Spleen (tissue), 13 donors: ENCODE measurements at places on chromosomes 5 and 9. TPM values are rescaled to one million over a fixed set of nuclear protein-coding genes. Genes with fewer than 3 reads are reported as not detected.

- peak; percentile 93 for DNase-seq
Measured at GRCh38 chr5:132386644-132387286, 17.3 kb downstream of the SLC22A5 start.

- no peak for DNase-seq
Measured at GRCh38 chr9:73183917-73184861, 32.5 kb downstream of the ANXA1 start.

GRCh38 chr5:24385070-24385469 lies 259.7 kb downstream of the CDH10 start:
- no peak for DNase-seq

GRCh38 chr5:1929108-1929991 lies 46.6 kb upstream of the IRX4 start:
- DNase-seq = no peak

GRCh38 chr9:38439291-38439915 lies 15.1 kb upstream of the IGFBPL1 start:
- no peak for DNase-seq

GRCh38 chr9:504921-505740 lies 290.5 kb downstream of the DOCK8 start:
- DNase-seq = peak; percentile 84

GRCh38 chr9:80874276-80874675 lies 815.1 kb downstream of the TLE1 start:
- DNase-seq = no peak

DNA sequence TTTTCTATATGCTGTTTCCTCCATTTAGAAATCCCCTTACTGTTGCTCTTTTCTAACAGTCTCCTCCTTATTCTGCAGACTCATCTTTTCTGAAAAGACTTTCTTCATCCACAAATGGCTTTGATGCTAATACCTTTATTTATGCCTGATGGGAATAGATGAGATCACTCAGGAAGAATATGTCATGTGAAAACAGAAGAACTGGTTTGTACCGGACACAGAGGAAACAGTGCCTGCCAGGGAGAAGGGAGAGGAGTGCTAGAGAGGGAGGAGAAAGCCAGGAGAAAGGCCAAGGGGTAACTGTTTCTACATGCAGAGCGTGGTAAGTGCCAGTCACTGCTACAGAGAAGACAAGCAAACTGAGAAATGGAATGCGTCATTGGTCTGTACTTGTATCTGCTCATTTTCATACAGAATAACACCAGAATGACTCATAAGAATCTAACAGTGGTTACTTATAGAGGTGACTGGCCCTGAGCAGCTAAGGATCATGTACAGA lies 45.9 kb upstream of the PJA2 start:
- DNase-seq = no peak

DNA sequence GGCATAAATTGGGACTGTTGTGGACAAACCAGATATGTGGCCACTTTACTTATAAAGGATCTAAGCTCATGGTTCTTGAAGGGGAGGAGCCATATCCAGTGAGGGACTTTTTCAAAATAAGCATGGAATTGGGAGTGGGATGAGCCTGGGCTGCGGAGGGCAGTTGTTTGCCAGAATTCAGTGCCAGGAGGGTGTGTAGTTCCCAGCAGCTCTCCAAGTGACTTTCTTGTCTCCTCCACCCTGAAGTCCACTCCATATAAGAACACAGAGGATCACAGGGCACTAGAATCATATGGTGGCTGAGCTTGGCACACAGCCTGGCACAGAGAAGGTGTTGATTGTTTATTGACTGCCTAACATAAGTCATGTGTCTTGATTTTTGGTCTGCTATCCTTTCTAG lies 121.1 kb downstream of the CAVIN4 start:
- DNase-seq = no peak

- peak; percentile 90 for DNase-seq
Measured at GRCh38 chr9:133112663-133113026, 8.4 kb downstream of the RALGDS start.

DNA sequence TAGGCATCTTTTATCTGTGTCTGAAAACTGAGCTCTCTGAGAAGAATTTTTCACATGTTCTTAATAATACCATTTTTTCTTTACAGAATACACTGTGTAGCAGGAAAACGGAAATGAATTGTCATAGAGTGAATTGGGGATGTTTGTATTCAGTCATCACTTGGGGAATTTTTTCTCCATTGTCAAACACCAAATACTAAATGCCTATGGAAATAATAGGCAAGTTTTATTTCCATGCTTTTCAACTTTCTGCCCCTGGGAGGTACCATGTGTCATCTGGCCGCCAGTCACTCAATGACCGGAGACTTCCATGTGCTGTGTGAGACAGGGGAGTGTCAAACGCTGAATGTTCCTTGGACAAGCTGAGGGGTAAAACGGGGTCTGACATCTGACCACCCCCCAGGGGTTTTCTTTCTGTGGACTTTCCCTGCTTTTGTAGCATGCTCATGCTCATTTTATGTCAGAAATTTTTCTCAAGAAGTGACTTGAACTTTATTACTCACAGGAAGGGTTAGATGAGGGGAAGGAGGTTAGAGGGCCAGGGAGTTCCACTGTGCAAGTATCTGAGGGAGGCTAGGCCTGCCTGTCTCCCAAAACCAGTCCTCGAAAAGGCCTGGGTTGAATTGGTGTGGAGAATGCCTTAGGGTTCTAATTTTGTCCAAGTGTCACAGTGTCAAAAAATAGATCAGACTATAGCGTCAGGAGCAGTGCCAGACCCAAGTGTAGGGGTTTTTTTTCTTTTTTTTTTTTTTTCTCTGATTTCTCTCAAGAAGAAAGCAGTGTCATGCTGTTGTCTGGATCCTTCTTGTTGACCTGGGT lies 438.6 kb downstream of the AGTPBP1 start:
- DNase-seq = no peak

GRCh38 chr5:156920861-156921431 lies 42.1 kb downstream of the TIMD4 start:
- DNase-seq = no peak

- no peak for DNase-seq
Measured at GRCh38 chr5:76547891-76548524, 75.2 kb downstream of the F2RL2 start.

DNA sequence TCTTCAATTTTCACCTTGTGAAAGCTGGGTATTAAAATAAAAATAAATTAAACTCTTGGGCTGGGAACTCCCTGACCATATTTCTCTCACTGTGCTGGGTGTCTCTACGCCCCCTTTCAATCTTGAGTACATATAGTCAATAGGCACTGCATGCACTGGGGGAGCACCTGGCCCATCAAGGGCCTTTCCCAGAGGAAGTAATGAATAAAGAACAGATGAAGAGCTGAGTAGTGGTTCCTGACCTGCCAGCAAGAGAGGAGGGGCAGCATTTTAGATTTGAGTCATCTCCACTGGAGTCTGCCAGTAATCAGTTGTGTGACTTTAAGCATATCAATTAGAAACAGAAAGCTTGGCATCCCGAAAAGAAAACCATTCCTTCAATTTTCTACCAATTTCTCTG lies 6.2 kb downstream of the MAPKAP1 start:
- no peak for DNase-seq

DNA sequence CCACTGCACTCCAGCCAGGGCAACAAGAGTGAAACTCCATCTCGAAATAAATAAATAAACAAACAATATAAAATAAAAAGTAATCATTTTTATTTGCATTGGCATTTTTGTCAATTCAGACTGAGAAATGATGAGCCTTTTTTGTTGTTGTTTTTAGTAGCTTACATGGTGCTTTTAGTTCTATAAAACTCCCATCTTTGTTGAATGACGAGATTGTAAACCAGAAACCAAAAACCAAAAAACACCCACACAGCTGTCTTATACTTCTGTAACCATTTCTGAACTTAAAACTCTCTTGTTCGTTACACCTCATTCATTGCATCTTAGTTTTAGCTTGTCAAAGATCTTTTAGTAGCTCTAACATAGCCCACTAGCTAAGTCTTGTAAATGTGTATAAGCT lies 44.7 kb downstream of the GGTA1 start:
- no peak for DNase-seq

DNA sequence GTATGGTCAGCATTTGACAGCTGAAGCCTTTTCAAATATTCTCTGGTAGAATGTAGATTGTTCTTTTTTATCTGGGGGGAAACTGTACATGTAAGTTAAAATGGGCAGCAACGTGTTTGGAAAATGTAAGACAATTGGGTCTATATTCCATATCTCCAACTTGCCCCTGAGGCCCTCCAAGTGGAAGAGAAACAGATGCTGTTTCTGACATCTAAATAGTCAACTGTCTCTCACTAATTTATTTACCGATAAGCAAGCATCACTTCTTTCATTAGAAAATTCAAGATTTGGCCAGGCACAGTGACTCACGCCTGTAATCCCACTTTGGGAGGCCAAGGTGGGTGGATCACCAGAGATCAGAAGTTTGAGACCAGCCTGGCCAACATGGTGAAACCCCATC lies 120.2 kb upstream of the TBCA start:
- no peak for DNase-seq

- DNase-seq = no peak
Measured at GRCh38 chr5:164392531-164392930, 887.1 kb downstream of the MAT2B start.

DNA sequence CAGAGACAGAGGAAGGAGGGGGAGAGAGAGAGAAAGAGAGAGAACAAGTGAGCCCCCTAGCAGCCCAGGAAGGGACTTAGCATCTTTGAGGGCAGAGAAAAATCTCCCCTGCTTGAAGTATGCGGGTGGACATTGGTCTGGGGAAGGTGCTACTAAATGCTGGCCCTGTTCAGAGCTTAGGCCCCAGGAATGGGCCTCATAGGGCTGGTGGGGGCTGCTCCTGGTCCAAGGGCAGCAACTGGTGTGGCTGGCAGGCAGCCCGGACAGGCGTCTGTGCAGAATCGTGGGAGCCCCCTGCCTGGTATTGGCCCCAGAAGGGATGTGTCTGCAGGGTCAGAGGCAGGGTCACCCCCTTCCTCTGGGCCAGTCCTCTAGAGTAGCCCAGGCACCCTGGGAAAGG lies 47.8 kb upstream of the SUSD3 start:
- DNase-seq = no peak

- no peak for DNase-seq
Measured at GRCh38 chr5:2196416-2196815, 313.7 kb upstream of the IRX4 start.

DNA sequence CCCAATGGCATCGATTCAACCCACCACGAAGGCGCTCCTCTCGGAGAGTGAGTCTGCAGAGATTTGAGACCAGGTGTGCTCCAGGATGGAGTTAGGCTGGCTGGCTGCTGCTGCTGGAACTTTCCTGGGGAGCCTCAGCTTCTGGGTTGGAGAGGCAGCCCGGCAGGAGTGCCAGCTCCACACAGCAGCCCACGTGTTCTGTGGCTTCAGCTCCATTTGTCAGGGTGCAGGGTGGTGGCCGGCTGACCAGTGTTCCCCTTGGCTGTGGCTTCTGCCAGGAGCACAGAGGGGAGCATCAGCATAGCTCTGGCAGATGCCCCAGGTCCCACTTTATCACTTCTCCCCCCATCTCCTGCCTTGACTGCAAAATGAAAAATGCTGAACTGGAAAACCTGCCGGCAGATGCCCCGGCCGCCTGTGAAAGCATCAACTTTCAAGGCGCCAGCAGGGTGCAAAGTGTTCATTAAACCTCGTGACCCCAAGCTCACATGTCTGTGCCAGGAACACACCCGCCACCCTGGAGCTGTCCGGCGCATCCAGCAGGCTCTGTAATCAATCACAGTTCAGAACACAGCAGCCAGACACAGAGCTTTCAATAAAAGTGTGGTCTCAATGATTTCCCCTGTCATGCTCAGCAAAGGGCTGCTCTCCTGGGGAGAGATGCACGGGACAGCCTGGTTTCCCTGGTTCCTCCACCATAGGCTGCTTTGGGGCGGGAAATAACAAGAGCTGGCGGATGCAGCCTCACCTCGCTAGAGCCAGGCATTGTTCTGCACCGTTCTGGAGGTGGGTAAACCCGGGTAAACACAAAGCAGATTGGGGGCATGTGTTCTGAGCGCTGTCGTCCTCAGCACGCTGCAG lies 53.2 kb downstream of the TRIP13 start:
- peak; percentile 62 for DNase-seq

DNA sequence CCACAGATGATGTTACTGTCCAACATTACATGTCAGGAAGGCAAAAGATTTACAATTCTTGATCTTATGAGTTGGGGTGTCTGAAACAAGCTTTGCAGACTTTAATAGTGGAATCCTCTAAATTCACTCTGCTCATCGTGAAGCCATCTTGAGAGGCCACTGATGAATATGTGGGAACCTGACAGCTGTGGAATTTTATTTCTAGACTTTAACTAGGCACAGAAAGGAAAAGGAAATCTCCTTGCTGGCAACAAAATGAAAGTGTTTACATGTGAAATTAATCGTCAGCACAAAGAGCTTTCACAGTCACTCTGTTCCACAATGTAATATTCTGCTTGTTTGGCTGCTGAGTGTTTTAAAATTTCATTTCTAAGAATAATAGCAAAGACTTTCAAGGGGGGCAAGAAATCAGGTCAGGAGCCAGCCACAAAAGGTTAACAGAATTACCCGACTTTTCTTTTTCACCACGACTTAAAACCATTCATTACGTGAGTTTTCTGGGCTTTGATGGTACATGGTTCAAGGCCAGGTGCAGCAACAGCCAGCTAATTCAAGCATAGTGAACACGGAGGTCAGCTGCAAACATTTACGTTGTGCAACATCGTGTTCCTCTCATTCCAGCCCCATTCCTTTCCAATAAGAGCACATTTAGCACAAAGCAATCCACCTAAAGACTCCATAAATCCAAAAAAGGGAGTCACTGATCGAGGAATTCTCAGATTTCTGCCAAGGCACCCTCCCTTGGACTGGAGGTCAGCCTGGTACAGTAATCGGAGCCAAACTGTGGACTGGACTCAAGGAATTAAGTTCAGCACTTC lies 14.6 kb downstream of the NREP start:
- no peak for DNase-seq

- no peak for DNase-seq
Measured at GRCh38 chr5:139745132-139745799, 50.3 kb upstream of the PSD2 start.

DNA sequence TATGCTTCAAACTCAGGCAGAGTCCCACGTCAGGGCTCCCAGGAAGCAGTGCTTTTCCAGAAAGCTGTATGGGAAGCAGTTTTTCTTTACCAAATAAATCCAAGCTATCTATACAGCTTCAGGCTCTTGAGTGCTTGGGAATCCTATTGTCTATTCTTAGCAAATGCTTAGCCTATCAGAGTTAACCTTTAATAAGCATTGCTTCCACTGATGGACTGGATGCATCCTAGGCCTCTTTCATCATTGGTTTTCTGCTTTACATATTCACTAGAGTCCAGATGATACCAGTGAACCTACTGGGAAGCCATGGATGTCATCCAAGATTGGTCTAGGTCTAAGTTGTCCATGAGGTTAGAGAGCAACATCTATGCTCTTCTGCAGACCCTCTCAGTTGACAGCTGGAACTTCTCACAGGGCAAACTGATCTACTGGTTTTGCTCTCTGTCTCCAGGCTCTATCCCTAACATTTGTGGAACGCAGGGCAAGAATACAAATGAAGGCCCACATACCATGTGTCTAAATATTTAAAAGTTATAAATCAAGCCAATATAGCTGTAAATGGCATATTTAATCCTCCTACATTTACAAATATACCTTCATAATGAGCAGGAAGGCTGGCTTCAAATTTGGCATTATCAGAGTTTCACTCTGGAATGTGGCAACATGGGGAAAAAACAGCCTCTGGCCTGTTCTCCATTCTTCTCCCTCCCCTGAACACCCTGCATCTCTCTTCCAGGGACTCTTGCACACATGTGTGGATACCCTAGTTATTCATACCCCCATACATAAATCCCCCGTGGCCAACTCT lies 49.8 kb upstream of the PLPP1 start:
- DNase-seq = no peak

The NMUR2 gene
- total RNA-seq = not detected

The LCN12 gene
- 63.4 TPM for total RNA-seq

The HAND1 gene
- not detected for total RNA-seq

The CDC26 gene
- 20.6 TPM for total RNA-seq

The SH2D3C gene
- total RNA-seq = 44.7 TPM

The PPIC gene
- total RNA-seq = 12.0 TPM

The TRIM41 gene
- total RNA-seq = 30.8 TPM

The OR13C2 gene
- total RNA-seq = not detected

The PTTG1 gene
- total RNA-seq = 8.2 TPM
